ENCODE measurements at places on chromosomes 3 and 15.

GRCh38 chr3:185585518-185585858, 607 bp upstream of the SENP2 start:
- DNase-seq = no peak

- no peak for DNase-seq
Measured at GRCh38 chr3:65576966-65577365, 461.8 kb downstream of the MAGI1 start.

- no peak for DNase-seq
Measured at GRCh38 chr3:119662604-119663373, 2.4 kb upstream of the POPDC2 start.

DNA sequence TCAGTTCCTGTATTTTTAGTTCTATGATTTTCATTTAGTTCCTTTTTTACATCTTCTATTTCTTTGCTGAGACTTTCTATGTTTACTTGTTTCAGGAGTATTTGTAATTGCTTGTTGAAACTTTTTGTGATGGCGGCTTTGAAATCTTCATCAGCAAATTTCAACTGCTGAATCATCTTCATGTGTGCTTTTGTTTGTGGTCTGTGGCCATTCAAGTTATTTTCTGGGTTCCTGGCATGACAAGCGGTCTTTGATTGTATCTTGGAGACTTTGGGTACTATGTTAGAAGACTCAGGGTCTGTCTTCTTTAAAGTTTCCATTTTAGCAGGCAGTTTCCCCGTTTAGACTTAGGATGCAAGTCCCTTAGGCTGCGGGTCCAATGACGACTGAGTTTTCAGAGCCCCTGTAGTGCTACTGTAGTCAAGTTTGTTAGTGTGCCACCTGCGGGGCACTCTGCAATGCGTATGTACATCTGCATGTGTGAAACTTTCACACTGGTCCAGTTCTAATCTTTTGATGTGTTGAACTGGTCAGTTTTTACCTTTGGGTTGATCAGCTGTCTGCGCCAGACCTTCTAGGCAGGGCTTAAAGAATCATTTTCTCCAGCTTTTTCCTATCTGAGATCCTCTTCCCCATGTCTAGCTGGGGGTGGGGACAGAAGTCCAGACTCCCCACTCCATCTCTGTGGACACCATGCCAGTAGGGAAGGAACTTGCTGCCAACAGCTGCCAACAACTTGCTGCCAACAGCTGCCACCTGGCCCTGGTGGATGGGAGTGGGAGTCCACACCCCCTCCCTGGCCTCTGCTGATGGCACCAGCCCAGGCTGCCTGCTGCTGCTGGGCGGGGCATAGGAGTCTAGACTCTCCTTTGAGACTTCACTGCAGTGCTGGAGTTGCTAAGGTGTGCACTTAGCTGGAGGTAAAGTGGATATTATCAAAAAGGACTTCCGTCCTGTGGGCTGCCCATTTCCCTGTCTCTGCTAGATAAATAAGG, 190.9 kb downstream of the TJP1 start:
- DNase-seq = no peak

DNA sequence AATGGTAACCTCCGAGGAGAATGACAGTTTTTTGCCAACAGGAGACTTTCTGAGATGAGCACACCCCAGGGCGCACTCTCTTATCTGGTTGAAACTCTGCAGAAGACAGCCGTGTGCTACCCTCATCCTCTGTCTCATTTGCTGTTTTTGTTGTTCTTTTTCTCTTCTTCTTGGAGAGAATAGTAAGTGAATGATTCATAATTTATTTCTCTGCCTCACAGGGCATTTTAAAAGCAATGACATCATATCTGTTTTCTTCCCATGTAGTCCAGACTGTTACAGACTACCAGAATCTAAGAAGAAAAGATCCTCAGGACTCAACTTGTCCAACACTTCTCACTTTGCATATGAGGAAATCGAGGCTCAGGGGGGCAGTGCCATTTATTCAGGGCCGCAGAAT, 771.1 kb upstream of the GRM7 start:
- DNase-seq = no peak

DNA sequence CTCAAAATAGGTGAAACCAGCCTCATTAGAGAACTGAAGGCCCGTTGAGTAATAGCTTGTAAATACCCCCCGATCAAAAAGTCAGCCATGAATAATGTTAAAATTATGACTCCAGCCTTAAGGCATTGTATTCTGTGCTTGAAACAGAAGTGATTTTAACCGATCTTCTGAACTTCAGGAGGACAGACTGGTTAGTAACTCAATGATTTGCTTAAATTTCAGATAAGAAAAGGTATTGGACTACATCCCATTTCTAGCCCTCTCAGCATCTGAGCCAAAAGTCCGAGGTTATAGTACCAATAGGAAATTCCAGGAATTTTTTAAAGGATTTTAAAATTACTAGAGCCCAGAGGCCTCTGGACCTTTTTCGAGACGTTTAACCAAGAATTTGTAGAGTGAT, 67.7 kb upstream of the FGF12 start:
- DNase-seq = no peak

DNA sequence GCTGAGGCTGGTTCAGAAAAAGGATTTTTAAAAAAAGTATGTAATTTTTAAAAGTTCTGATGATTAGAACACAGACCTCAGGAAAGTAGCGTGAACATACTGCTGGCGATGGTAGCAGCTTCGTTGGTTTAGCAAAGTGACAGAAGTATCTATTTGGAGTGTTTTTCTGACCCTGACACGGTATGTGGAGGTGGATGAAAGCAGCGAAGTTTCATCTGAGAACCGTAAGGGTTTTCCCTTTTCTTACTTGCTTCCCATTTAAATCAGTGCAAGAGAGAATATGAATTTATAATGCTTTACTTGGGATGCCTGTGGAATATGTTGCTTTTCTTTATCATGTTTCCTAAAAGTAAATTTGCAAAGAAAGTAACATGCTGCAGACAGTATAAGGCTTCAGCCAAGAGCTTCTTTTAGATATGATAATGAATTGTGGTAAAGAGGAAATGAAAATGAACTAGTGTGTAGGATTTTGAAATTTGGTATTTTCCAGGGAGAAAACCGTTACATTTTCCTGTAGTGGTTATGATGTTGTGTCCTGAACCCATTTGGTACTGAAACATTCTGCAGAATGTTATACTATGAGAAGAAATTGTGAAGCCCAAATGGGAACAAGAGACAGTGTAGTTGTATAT, 3.9 kb downstream of the CHST2 start:
- no peak for DNase-seq

DNA sequence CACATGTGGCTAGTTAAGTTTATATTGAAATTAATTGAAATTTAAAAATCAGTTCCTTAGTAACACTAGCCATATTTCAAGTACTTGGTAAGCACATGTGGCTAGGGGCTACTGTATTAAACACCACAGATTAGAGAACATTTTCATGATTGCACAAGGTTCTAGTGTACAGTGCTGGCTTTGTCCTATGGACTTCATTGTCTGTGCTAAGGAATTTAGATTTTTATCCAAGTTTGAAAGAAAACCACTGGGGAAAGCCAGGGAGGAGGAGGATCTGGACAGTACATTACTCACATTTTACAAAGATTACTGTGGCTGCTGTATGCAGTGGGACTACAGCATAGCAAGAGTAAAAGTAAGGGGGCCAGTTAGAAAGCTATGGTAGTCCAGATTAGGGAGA, 13.9 kb downstream of the STAC start:
- no peak for DNase-seq

DNA sequence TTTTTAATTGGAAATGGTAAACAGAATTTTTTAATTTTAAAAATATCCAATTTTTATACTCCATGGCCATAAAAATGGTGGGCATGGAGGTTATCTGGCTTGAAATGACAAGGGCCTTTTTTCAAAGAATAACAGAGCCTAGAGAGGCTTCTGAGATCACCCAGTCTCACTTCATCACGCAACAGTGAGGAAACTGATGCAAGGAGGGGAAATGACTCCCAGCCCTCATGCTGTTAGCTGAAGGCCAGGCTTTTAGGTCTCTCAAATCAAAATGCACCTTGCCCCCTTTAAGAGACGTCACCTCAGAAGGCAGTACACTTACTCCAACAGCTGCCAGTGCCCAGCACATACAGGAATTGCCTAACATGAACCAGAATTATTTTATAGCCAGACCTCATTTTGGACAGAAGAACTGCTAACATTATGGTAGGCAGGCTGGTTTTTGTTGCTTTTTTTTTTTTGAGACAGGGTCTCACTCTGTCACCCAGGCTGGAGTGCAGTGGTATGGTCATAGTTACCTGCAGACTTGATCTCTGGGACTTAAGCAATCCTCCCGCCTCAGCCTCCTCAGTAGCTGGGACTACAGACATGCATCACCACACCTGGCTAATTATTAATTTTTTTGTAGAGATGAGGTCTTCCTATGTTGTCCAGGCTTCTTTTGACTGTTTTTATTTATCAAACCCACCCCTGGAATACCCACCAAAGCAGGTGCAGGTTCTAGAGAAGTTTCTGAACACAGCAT, 9.1 kb downstream of the RAB43 start:
- DNase-seq = no peak

- DNase-seq = no peak
Measured at GRCh38 chr3:125168711-125169393, 43.7 kb downstream of the SLC12A8 start.

DNA sequence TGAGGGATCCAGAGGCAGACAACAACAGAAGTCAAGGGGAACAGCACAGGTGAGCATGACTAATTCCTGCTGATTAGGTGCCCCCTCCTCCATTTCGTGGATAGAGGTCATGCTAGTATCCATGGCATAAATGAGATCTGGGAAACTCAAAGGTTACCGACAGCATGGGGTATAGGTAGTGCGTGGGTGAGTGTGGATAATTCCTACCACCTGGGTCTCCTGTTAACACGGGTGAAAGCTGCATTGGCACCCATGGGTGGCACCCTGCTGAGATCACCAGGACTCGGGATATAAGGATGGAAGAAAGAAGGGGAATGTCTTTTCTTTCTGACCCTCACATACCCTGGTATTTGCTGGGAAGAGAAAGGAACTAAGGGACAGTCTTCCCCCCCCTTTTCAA, 14.4 kb upstream of the CHST2 start:
- no peak for DNase-seq

DNA sequence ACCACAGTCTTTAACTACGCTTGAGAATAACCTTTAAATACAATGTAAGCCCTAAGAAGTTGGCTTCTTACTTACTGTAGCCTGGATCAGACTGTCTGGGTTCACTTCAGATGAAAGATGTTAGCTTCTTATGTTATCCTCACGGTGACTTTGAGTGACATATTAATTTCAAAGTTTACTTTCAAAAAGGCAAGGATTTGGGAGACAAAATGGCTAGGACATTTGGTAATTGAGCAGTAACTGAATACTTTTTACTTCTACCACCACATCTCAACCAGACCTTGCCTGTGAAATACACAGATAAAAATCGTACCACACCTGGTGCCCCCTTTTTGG, 36.0 kb upstream of the BNIP2 start:
- no peak for DNase-seq

GRCh38 chr3:61381745-61382392, 130.6 kb upstream of the FHIT start:
- DNase-seq = no peak

- no peak for DNase-seq
Measured at GRCh38 chr3:138867996-138868395, 33.3 kb upstream of the PIK3CB start.

GRCh38 chr3:194321693-194322640, 29.2 kb downstream of the CPN2 start:
- DNase-seq = no peak

- no peak for DNase-seq
Measured at GRCh38 chr3:195173657-195174056, 97.3 kb downstream of the XXYLT1 start.

- no peak for DNase-seq
Measured at GRCh38 chr15:47820057-47820746, 102.9 kb downstream of the SEMA6D start.

DNA sequence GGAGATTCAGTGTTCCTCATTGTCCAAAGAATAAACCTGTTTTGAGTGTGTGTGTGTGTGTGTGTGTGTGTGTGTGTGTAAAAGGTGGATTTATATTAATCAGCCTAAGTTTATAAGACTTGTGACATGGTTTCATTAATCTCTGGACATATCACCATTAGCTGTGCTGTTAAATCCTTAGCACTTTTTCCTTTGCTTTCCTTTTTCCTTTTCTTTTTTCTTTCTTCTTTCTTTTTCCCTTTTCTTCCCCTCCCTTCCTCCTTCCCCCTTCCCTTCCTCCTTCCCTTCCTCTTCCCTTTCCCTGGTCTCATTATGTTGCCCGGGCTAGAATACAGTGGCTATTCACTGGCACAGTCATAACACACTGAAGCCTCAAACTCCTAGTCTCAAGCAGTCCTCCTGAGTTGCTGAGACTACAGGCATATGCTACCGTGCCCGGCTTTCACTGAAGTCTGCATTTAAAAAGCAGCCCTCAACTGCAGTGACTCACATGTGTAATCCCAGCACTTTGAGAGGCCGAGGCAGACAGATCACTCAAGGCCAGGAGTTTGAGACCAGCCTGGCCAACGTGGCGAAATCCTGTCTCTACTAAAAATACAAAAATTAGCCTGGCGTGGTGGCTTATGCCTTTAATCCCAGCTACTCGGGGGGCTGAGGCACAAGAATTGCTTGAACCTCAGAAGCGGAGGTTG, 28.6 kb upstream of the ITPKA start:
- no peak for DNase-seq

GRCh38 chr3:175656461-175656860, 797.3 kb downstream of the NAALADL2 start:
- DNase-seq = no peak

GRCh38 chr15:39156646-39157250, 424.1 kb upstream of the THBS1 start:
- no peak for DNase-seq

GRCh38 chr3:122312826-122313225, 12.2 kb upstream of the CSTA start:
- no peak for DNase-seq

DNA sequence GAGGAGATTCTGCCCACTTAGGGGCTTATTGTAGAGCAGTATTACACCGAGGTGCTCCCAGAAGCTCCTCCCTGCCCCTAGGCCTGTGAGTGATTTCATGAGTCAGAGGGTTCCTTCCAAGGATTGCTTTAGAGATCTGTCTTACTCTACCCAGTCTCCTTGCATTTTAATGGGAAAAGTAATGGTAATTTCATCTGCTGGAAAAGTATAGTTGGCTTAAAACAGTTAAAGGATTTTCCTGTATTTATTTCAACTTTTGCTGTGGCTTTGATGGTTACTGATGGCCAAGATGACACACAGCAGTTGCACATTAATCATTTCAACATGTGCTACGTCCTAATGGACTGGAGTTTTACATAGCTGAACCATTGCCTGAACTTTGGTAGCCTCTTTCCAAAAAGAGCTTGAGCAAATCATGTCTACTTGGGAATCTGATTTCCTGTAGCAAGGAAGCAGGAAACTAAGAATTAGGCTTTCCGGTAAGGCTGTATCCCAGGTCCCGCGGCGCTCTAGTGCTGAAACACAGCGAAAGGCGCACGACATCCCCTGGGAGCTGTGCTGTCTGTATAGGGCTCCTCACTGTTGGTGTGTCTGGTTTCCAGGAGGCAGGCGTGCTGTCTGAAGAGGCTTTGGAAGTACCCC, 9.2 kb upstream of the PGPEP1L start:
- DNase-seq = no peak

DNA sequence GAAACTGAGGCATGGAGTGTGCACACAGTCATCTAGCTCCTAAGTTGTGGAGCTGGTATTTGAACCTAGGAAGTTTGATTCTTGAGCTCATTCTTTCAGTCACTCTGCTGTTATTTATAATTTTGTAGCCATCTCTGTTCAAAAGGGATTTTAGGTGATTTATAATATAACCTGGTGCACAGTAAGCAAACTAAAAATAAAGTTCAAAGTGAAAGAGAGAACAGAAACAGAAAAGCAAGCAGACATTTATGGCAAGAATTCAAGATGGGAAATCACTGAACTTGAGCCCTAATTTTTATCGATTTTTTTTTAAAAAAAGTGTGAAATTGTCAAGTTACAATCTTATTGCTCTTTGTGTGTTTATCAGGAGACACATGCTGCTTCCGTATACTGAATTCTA, 71.4 kb upstream of the SLC7A14 start:
- no peak for DNase-seq

All from esophagus squamous epithelium (tissue), 5 donors.